ENCODE measurements at places on chromosomes 16 and 17.

- DNase-seq, result no peak
Observed at GRCh38 chr16:78659668-78660217, 560.3 kb downstream of the WWOX start.

DNA sequence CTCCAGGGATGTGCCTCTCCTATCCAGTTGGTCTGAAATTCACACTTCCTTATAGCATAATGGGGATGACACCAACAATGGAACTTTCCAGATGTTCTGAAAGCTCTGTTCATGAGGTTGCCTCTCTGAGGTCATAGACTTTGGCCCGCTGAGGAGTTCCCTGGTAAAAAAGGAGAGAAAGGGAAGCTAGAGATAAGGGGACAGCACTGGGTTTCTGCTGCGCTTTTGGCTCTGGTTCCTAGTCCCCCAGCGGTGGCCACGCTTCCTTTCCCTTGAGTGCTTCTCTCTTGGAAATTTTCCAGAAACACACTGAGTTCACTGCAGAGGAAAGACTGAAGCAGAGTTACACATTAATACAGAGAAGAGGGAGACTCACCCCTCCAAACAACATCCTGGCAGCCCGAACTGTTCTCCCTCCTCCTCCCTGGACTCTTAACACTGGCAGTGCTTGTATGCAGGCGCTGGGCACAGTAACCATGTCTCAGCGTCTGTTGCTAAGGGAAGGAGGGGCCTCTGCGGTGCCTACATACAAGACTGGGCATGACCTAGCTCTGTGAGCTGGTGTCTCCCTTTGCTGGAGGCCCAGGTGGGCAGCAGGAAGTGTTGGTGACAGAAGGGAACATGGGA, at the start of gene DNAH3:
TSS of gene DNAH3 (minus strand) at position 472 of the 627 bp plus-strand sequence. CDS start 527 bp downstream, outside the sequence.
- no peak for DNase-seq

DNA sequence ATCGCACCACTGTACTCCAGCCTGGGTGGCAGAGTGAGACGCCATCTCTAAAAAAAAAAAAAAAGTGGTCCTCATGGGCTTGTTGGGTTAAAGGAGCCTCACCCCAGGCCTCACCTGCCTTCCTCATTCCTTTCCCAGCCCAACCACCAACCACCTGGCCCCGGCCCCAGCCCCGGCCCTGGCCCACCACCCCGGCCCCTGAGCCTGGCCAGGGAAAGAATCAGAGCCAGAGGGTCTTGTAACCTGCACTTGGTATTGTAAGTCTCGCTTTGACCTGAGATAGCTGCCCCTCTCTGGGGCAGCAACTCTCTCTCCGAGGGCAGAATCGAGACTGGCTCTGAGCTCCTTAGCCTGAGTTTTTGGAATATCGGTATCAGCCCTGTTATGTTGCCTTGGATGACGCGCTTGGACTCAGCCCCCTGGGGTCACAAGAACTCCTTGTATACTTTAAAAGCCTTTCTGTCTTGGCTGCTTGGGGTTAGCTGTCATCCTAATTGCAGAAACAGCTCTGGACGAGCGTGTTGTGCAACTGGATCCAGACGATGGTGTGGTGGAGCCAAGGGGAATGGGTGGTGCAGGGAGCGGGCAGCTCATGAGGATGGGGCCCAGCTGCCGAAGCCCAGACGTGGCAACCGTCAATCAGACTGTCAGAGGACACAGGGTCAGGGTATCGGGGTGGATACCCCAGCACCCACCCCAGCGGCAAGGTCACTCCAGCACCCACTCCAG, 14.6 kb downstream of the SMTNL2 start:
- DNase-seq, result no peak

DNA sequence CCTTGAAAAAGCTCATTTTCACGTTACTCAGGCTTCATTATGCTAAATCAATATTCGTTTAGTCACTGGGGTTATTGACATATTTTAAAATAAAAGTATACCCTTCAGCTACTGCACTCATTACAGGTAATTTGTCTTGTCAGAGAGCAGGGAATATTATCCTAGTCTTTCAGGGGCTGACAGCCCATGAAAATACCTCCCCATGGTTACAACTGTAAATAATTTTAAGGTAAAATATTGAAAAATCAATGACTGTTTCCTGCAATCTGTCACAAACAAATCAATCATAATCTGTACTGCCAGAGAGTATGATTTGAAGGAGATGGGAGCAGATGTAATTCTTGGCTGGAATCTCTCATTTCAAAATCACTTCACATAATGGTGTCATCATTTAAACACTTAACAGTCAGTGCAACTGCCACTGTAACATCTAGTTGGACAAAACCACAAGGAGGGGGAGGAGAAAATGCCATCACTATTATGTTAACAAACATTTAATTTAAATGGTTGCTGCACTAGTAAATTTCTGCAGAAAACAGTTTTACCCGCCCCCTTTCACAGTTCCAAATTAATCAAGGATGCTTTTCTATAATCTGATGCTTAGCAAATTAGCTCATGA, 9.3 kb upstream of the IRX5 start:
- no peak for DNase-seq

DNA sequence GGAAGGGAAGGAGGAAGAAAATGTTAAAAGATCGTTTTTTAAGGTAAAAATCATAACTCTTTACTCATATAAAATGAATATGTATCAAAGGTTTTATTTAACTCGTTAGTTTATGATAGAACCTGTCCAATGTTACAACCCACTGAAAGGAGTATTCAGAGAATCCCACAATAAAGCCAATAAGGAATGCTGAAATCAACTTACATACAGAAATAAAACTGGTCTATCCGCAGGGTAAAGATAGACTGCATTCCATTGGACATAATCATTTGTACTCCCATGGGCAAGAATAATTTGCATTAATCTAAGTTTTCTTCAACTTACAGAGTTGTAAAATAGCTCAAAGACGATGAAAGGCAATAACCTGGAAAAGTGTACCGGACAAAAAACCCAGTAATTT, 17.9 kb upstream of the BEAN1 start:
- no peak for DNase-seq

GRCh38 chr17:66354981-66355380, 52.6 kb downstream of the PRKCA start:
- DNase-seq, result no peak

All from nephron progenitor cell (in vitro differentiated cells).